ENCODE measurements at places on chromosomes 1 and 21.

DNA sequence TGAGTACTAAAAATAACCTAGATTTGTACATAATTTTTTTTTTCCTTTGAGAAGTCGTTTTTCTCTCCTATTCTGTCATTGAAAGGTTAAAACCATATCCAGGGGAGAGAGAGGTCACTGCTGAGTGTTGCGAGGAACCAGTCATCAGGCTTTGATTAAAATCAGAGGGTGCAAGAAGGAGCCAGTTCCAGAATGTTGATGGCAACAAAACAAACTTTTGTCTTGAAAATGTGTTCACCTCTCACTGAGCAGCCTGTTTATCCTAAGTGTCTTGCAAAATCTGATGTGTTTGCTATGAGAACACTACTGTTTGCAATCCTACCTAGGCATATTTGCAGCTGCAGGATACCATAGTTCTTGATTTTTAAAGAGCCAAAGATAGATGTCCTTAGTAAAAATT is 25.9 kb downstream of the PTGFR start:
- no peak for DNase-seq

DNA sequence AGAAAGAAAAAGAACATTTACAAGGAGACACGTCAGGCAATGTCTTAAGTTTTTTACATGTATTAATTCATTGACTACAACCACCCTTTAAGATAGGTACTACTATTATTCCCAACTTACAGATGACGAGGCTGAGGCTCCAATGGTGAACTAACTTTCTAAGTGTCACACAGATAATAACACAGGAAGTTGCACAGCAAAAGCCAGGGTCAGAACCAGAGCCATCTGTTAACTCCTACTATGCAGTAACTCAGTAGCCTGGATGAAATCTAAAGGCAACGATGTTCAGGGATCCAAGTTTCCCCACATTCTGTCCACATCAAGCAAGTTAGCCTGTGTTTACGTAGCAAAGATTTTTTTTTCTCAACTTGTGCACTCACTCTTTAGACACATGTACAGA is 371.7 kb downstream of the PTPRC start:
- no peak for DNase-seq

GRCh38 chr1:14913482-14914177 is 239.9 kb upstream of the TMEM51 start:
- no peak for DNase-seq

DNA sequence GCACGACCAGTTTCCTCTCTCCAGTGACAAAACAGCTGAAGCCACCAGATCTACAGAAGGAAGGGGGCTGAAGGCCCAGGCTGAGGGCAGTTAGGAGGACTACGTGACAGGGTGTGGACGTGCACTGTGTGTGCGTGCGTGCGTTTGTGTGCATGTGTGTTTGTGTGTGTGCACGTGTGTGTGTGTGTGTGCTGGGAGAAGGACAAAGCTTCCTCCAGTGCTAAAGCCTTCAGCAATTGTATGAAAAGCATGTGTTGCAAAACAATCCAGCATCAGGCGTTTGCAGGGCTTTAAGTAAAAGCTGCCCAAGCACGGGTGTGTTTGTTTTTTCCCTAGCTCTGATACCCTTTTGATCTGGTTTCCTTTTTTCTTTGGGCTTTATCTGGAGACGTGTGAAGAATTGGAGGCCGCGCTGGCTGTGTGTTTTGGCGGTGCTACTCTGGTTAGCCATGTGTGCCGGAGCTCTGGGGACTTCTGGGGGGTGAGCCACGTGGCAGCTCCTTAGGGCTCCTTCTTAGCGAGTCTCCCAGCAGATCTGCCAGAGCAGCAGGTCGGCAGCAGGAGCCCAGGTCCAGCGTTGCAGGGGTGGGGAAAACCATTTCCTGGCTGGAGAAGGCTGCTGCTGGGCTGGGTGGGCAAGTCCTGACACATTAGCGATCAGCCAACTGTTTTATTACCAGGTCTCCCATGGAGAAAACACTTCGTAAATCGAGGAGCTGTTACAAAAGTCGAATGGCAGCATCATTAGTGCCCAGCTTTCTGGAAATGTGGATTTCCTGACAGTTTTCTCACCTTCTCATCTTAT is 73.4 kb downstream of the UCK2 start:
- no peak for DNase-seq

DNA sequence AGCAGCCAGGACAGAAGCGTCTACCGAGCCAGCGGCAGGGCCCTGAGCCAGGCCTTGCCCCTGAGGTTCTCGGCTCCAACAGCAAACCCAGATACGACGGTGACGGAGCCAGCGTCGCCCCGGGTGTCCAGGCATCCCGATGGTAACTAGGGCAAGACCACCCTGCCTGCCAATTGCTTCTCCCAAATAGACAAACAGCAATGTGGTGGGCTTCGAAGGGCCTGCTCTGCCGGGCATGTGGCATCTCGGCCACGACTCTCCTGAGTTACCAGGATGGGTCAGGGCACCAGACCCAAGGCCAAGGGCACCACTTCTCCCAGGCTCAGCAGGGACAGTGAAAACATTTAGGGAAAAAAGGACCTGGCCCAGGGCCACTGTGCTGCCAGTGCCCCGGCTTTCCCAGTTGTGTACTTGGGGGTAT is 3.2 kb upstream of the ACTRT2 start:
- no peak for DNase-seq

DNA sequence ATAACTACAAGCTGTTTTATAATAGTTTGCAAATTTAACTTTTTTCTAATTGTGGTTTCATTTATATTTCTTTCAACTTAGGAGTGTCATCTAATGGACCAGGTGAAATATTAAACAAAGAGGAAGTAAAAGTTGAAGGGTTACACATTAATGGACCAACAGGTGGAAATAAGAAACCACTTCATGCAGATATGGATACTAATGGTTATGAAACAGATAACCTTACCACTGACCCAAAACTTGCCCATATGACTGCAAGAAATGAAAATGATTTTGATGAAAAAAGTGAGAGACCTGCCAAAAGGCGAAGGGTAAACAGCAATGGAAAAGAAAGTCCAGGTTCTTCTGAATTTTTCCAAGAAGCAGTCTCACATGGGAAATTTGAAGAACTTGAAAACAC is 59.7 kb downstream of the MIER1 start:
- DNase-seq = no peak

DNA sequence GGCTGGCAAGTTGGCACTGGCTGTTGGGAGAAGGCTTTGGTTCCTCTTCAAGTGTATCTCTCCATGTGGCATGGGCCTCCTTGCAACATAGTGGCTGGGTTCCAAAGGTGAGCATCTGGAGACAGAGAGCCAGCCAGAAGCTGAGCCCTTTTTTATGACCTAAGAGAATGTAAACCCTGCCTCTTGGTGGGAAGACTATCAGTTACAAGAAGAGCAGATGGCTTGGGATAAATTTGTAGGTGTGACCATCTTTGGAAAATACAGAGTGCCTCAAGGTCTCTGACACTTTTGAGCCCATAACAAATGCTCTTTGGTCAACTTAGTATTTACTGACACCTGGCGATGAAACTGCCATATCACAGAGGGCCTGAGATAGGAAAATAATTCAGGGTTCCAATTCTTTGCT is 31.4 kb upstream of the PRELP start:
- no peak for DNase-seq

GRCh38 chr1:226268421-226269124 is 40.4 kb downstream of the LIN9 start:
- no peak for DNase-seq

GRCh38 chr1:9855186-9855585 is 31.4 kb upstream of the CLSTN1 start:
- no peak for DNase-seq

DNA sequence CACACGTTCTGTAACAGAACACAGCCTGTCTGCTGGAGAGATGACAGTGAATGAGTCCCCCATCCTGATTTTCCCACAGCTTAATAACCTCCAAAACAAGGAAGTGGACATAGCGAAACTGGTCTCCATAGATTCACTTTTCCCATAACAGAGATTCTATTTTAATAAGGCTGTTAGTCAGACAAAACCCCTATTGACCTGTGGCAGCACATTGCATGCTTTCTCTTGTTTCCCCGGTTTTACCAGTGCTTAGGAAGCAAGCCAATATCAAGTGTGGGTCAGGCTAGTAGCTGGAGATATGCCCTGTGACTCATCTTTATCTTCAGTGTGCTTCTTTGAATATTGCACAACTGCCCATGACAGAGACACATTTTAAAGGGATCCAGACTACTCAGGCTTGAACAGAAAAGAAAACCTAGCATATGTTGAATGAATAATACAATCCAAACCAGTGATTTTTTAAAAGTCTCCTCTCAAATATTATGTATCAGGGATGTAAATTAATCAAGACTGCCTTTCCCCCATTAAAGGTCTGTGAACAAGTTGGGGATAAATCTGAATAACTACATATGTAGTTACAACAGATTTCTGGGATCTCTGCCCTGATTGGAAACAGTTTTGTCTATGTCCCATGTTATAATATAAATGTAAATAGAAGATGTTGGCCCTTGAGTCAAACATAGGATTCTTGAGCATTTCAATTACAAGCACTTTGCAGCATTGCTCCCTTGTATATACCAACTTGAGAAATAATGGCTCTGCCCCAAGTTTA is 11.9 kb upstream of the CLDN8 start:
- peak; percentile 2 for DNase-seq

- no peak for DNase-seq
These were observed 72.9 kb upstream of the CDC42BPA start for GRCh38 chr1:227391211-227391610.

DNA sequence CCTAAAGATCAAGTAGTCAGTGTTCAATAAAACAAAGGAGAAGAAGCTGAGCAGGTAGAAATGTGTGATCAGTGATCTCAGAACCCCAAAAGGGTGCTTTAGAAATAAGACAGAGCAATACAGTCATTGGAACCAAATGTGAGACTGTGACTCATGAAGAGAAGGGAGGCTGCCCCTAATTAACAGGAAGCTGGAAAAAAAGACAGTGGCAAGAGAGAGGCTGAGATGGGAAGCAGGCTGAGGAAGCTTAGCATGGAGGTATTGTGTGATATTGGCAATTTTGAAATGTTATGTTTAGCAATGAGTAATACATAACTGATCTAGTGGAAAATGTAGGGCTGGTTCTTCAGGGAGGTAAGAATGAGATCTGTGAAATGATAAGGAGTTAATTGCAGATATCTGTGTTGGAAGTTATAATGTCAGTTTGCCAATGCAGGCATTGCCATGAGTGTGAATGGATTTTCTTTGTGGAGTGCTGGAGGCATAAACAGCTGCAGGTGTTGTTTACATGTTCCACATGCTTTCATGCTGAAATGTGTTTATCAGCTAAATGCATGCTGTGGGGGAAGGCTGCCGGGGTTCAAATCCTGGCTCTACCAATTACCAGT is 90.6 kb upstream of the CACNA1E start:
- DNase-seq = no peak

GRCh38 chr1:207695891-207696290 is 51.0 kb downstream of the CR1L start:
- DNase-seq = no peak

DNA sequence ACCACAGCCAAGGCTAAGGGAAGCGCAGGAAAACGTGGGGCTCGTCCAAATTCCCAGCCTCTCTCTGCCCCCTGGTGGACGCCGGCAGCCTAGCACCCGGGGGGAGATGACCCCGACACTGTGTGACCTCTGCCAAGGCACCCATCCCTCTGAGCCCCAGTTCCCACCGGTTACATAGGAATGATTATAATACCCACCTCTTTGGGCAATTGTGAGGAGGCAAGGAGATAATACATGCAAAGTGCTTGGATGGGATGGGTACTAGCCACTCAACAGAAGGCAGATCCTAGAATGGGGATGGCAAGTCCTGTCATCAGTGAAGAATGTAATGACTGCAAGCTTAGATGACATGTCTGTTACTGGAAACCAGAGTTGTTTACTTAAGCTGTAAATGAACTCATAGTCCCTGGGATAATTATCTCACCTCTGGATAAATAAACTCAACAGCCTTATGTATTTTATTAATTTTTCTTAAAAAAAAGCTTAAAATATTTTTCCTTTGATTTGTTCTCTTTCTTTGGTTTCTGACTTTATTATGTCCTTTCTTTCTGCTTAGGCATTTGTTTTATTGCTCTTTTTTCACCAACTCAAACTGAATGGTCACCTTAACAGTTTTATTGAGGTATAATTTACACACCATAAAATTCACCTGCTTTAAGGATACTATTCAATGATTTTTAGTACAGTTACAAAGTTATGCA is 11.3 kb upstream of the BMP8B start:
- DNase-seq = peak; percentile 33

GRCh38 chr1:15424981-15425380 is 13.3 kb upstream of the CTRC start:
- no peak for DNase-seq

- DNase-seq = no peak
These were observed 137.7 kb downstream of the NAV1 start for GRCh38 chr1:201676641-201677040.

GRCh38 chr1:197843401-197843800 is 59.0 kb upstream of the C1orf53 start:
- no peak for DNase-seq

GRCh38 chr21:35366394-35367080 is 317.4 kb upstream of the RUNX1 start:
- no peak for DNase-seq

DNA sequence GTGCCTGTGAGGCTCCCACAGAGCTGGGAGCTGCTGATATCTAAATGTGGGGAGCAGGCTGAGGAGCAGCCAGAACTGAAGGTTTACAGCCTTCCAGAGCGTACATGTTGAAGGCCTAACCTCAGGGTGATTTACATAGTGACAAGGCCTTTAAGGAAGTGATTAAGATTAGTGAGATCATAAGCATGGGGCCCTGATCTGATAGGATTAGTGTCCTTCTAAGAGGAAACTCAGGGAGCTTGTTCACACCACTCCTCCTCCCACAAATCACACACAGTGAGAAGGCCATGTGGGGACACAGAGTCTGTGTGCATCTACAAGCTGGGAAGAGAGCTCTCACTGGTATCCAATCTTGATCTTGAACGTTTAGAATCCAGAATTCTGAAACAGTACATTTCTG is 92.3 kb upstream of the NBPF6 start:
- no peak for DNase-seq

GRCh38 chr1:68624233-68624632 is 127.4 kb upstream of the DEPDC1 start:
- no peak for DNase-seq

DNA sequence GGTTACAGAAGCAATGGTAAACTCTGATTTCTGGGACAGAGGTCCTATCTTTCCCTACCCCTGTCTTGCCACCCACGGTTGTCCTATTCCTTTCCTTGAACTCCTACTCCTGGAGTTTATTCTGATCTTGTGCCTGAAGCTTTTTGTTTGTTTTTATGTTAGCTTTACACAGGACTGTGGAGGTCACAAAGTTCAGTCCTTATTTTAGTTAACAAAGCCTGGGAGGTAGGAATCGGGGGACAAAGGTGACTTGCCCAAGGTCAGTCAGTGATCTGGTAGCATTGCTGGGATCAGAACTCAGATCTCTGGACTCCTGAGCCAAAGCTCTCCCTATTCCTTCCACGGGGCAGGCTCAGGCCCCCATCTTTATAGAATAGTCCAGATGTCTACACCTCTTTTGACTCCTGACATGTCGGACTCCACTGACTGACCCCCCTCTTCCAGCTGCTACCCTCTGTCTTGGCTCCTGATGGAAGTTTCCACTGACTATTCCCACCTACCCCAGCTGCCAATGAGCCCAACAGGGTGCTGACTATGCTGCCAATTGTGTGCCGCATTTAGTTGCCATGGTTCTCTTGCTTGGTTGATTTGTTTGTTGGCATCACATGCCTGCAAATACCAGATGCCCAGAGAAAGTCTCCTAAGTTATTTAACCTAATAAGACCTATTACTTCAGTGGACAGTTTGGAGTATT is 9.9 kb downstream of the F5 start:
- no peak for DNase-seq

- no peak for DNase-seq
These were observed 52.9 kb downstream of the KCNAB2 start for GRCh38 chr1:6098303-6099215.

- DNase-seq = no peak
These were observed 55.8 kb upstream of the PRDX6 start for GRCh38 chr1:173421286-173421685.

Data from AG04450 (cell line).